HFFc6 (cell line): ENCODE measurements at places on chromosomes 7 and 10.

DNA sequence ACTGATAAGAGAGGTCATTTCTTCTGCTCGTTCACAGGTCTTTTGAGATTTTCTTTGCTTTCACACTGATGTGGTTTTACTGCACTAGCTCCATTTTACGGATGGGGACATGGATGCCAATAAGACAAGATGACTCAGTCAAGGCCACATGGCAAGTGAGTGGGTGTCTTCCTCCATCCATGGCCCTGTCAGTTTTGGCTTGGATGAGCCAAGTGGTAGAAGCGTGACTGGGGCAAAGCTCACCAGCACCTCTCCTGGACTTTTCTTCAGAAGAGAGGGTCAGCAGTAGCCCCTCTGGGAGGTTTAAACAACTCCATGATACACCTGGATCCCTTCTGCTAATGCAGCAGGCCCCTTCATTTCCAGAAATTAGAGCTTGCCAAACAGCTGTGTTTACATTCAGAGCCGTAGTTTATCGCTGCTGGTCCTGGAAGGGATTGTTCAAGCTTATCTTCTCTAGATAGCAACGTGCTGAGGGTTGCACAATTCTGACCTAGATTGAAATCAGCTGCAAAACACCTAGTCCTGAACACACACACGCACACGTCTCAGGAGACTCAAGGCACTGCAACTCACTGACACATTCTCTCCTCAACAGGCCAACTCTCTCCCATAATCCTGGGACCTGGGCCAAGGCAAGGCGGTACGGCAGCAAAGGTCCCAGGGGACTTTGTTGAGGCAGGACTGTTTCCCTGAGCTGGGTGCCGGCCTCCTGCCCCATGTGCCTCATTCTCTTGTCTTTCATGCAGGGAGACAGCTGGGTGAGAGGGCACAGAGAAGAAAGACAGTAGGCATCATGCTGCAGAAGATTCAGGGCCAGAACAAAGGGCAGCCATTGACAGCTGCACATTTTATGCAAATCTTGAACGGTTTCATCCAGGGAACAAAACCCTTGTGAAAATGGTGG lies 14.2 kb upstream of the PDCD4 start:
- no peak for DNase-seq

DNA sequence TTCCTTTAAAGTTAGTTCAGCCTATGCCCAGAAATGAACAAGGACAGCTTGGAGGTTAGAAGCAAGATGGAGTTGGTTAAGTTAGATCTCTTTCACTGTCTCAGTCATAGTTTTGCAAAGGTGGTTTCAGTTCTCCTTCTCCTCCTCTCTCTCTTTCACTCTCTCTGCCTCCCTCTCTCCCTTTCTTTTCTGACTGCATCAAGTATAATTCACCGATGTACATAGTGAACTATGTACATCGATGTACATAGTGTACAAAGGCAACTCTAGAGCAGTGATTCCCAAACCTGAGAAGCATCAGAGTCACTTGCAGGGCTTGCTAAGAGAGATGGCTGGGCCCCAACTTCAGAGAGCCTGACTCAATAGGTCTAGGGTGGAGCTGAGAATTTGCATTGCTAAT lies 1259.7 kb downstream of the TYW1 start:
- no peak for DNase-seq

DNA sequence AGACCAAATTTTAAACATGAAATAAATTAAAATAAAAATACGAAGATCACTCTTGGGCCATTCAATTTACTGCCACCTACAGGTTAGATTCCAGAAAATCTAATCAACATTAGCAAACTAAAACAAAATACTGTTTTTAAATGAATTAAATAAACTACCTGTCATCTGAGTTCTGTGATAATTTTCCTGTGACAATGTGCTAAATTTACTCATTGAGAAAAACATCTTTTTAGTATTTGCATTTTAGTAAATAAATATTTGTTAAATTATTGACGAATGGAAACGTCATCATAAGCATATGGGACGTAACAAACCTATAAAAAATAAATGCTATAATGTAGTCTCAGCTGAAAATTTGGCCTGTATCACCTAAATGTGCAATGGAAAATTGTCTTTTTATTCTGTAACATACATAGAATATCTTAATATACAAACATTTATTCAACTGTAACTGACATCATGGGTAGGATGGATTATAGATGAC lies 72.1 kb downstream of the ITGB8 start:
- no peak for DNase-seq

- peak; percentile 10 for DNase-seq
These were observed 47.4 kb downstream of the SGMS1 start for GRCh38 chr10:50576245-50576815.

DNA sequence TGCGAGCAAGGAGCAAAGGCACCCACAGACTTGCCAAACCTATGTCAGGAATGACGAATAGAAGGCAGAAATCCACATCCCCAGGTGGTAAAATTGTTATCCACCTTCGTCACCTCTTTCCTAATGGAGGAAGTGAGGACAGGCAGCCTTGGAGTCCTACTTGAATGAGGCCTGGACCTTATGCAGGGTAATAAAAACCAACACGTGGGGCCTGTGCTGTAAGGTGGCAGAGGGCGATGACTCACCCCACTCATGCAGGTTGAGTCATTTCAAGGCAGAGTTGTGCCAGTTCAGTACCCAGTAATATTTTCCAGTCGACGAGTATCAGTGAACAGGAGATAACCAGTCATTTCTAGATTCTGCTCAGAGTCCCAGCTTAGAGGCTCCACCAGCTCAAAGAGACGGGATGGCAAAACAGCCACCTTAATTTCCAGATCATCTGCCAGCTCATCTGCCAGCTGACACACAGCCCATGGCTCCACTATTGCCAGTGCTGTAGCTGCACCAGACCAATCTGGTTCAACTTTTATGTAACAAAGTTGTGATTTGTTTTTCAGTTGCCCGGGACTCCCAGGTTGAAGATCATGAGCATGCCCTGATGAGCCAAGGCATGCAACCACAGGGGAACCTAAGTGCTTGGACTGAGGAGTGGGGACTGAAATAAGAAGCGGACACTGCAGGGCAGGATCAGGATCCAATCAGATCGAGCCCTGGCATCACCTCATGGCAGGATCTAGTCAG lies 176.2 kb upstream of the ITGB1 start:
- peak; percentile 96 for DNase-seq

GRCh38 chr10:86099542-86100334 lies 266.9 kb downstream of the GRID1 start:
- DNase-seq, result no peak

DNA sequence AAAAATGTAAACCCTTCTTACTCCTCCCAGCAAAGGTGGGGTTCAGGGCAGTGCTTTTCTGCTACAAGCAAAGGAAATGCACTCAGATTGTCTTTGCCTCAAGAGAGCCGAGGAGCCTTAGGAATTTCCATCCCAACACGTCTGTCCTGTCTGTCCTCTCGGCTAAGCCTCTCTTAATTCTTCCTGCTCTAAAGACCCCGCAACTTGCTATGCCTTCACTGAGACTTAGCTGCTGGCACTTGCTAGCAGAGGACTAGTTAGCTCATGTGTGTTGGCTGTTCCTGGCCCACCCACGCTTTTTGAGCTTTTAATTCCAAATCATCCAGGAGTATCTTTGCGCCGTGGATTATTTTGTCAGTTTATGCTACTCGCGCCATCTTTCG lies 481 bp upstream of the NPM3 start:
- DNase-seq, result no peak

- no peak for DNase-seq
These were observed 10.0 kb downstream of the CYP3A43 start for GRCh38 chr7:99837649-99838361.

- DNase-seq, result peak; percentile 44
These were observed 52.4 kb upstream of the DLX6 start for GRCh38 chr7:96952974-96953391.

- no peak for DNase-seq
These were observed 112.4 kb upstream of the ZMIZ1 start for GRCh38 chr10:78956391-78956790.

DNA sequence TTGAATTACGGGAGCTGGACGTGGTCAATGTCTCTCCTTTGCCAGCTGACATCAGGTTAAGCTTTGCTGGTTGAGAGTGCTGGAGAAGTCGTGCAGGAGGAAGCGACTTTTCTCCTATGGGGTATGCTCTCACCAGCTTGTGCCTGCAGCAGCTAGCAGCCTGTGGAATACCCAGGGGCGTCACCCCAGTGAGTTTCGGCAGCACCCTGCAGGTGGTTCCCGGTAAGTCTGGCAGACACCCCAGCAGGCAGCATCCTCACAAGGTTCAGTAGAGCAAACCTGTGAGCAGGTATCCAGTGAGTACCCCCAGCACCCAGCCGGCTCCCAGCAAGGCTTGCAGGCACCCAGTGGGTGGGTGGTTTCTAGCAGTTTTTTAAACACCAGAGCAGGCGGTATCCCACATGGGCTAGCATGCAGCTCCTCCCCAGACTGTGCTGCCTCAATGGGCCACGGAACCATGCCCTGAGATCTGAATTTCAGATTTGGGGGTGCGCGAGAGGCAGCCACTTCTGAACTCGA lies 74.8 kb upstream of the SVIL start:
- DNase-seq, result no peak

DNA sequence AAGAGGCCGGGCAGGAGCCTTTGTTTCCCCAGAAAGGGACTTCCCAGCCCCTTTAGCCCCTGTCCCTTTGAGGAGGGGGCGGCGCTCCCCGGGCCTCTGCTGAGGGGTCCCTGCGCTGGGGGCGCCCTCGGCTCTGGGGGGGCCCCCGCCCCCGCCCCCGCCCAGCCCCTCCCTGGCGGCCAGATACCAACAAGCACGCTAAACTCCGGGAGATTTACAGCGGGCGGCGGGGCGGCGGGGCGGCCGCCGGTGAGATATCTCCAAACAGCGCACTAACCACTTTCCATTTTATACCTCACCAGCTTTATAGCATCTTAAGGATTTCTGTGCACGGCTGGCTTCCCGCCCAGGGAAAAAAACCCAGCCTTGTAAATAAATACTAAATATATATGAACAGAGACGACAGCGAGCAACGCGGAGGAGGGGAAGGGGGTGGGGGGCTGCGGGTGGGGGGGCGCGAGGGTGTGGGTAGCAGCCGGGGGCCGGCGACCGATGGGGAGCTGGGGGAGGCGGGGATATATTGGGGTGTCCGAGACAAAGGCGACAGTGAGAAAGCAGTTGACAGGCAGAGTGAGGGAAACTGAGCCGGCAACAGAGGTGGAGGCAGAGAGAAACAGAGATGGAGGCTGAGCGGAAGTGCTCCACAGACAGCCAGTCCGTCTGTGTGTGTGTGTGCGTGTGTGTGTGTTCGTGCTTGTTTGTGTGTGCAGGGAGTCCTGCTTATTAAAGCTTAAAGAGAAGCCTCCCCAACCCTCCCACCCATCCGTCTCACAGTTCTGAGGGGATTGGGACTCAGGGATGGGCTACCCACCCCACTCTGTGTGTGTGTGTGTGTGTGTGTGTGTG lies 85.8 kb downstream of the HIF1AN start:
- peak; percentile 7 for DNase-seq

- DNase-seq, result peak; percentile 55
These were observed 54.8 kb upstream of the CALD1 start for GRCh38 chr7:134724606-134725005.

DNA sequence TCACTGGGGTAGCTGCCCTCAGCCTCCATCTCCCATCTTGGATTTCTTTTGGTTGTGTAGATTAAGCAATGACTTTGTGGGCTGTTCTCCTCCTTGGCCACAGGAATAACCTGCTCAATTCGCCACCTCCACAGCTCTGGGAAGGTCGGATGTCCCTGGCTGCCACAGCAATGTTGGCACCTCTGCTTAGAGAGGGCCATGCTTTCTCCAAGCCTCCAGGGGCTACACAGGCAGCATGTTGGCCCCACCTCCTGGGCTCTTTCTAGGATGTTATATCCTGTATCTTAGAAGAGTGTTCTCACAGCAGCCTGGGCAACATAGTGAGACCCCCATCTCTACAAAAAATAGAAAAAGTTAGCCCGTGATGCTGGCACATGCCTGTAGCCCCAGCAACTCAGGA lies 35.4 kb upstream of the FXYD4 start:
- DNase-seq, result no peak

- no peak for DNase-seq
These were observed 9.2 kb downstream of the BNIP3 start for GRCh38 chr10:131972474-131973071.

DNA sequence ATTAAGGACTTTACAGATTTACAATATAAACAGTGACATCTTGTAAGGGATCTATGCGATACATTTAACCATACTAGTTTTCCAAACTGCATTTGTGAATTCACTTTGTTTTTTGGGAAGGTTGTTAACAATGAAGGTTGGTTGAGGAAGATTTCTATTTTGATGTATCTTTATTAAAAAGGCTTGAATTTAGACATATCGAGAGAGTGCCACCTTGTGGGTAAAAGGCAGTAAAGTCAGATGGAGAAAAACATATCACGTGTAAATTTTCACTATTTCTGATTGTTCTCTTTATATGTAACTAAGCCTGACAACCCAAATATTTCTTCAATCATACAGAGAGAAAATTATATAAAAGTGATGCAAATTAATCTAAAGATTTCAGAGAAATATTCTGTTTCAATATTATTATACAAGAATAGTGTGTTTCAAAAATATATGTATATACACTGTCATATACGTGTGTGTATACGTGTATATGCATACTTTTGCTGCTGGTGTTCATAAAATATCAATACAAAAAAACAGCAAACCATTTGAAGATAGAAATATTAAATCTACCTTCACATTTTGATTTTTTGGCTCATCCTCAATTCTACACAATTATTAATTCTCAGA lies 988.6 kb downstream of the SORCS1 start:
- no peak for DNase-seq

GRCh38 chr7:216360-217300 lies 24.3 kb downstream of the FAM20C start:
- DNase-seq, result no peak

DNA sequence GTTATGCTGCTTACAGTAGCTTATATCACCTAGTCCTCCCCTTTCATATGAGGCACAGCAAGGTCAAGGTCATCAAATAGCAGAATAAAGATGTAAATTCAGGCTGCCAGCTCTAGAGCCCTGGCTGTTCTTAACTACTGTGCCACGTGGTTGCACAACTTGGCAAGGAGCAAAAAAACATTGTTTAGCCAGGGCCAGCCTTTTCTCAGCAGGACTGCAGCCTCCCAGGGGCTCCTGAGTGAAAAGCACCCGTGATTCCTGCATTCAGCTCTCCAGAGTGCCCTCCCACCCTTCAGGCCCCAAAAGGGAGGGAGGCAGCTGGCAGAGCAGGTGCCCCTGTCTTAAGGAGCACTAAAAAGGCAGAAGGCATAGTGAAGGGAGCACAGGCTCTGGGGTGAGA lies 31.8 kb upstream of the TM9SF3 start:
- no peak for DNase-seq

DNA sequence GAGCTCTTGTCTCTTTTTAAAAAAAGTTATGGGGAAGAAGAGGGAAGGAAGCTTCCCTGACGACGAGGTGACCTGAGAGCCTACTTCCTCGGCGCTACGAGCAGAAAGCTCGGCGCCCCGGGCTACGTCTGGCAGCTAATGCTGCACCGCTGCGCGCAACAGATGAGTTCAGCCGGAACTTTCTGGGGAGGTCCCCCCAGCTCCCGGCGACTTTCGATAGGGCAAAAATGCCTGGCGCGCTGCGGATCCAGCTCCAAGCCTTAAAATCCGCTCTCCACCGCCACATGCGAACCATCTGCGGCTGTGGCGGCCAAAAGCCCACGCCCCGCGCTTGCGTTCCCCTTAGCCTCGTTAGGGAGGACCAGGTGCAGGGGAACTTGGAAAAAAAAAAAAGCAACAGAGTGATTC lies 621 bp downstream of the P4HA1 start:
- DNase-seq, result peak; percentile 71

GRCh38 chr10:30510184-30510931 lies 76.4 kb downstream of the MAP3K8 start:
- DNase-seq, result peak; percentile 71
